ENCODE measurements at places on chromosomes 3 and 15.

- no peak for DNase-seq
Observed at GRCh38 chr3:172478116-172478515, 29.9 kb upstream of the GHSR start.

DNA sequence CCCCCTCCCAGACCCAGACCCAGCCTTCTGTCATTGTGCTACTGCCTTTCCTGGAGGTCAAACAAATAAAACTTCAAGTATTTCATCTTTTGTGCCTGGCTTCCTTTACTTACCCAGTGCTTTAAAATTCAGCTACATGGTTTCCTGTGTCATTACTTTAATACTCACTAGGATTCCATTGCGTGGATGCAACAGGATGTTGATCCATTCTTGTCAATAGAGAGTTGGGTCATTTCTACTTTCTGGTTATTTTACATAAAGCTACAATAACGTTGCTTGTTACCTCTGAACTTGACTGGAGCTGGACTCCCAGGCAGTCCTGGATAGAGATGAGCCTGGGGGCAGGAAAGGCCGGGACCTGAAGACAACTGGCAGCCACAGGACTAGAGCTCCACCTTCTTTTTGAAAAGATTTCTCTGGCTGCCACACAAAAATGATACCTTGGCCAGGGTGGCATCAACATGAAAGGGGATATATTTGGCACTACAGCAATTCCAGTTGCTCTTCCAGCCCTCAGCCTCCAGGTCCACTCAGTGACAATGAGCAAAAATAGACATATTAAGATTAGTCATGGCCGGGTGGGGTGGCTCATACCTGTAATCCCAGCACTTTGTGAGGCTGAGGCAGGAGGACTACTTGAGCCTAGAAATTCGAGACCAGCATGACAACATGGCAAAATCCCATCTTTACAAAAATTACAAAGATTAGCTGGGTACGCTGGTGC lies 23.3 kb upstream of the HEG1 start:
- DNase-seq: no peak

DNA sequence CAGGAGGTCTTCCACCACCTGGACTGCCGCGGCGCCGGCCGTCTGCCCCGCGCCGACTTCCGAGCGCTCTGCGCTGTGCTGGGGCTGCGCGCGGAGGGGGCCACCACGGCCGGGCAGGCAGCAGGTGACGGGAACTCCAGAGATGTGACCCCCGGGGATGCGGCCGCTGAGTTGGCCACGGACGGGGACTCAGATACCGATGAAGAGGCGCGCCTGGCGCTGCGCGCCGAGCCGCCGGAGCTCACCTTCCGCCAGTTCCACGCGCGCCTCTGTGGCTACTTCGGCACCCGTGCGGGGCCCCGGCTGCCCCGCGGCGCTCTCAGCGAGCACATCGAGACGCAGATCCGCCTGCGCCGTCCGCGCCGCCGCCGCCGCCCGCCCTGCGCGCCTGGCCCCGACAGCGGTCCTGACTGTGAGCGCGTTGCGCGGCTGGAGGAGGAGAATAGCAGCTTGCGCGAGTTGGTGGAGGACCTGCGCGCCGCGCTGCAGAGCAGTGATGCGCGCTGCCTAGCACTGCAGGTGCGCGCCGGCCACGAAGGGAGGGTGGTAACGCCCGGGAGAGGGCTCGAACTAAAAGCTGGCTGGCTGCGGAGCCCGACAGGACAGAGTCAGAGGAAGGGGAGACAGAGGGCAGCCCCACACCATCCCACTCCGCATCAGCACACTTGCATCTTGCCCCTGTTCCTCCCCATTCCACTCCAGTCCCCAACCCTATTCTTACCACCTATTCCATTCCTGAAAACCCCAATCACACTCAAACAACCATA lies 885 bp downstream of the EFCC1 start:
- DNase-seq: no peak

- no peak for DNase-seq
Observed at GRCh38 chr15:69782809-69783208, 314.9 kb downstream of the TLE3 start.

DNA sequence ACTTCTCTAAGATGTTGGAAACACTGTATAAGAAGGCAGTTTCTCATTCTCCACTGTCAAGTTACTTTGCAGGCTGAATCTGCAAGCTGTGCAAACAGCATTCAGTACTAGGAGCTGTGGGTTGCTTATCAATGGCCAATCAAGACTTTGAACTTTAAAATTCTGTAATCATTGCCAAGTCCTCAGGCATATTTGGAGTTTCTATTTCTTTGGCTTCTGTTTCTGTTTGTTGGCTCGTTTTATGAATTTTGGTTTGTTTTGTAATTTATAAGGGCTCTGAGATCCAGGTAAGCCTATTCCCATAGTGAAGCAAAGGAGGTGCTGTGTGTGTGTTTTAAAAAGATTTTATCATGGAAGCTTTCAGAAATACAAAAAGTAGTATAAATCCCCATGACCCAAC lies 32.1 kb downstream of the TLNRD1 start:
- DNase-seq: no peak

DNA sequence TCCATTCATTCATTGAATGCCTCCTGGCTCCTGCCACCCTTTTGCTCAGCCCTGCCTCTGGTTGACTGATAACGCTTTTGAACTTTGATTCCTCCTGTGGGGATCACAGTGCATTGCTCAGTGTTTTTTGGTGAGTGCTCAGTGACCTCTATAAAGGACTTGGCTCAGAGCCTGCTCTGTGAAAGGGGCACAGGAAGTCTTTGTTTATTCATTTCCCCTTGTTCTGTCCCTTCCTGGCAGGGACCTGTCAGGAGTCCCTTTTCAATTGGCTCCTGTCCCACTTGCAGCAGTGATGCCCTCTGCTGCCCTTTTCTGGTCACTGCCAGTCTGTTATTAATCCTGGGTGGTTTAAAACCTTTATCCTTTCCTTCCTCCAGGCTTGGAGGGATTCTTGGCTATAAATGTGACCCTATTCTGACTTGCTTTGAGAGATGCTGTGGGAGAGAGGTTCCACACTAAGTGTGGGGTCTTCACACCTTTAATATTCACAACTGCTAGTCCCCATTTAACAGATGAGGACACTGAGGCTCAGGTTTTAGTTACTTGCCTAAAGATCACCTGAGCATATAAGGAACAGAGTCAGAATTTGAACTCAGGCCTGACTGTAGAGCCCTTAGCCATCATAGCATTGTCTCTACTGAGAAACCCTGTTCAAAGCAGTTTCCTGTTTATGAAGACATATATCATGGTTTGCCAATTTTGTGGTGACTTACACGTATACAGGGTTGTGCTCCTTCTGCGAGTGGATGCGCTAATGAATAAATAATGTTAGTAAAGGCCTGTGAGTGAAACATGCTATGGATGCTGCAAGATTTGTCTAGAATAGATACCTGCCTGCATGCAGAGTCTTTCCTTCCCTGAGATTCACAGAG lies 23.2 kb upstream of the TATDN2 start:
- peak; percentile 80 for DNase-seq

- no peak for DNase-seq
Observed at GRCh38 chr3:123475786-123476185, 26.9 kb upstream of the ADCY5 start.

GRCh38 chr15:39192351-39192750 lies 388.5 kb upstream of the THBS1 start:
- no peak for DNase-seq

GRCh38 chr3:50655009-50655830 lies 19.5 kb upstream of the DOCK3 start:
- no peak for DNase-seq

- DNase-seq: no peak
Observed at GRCh38 chr15:26639966-26640365, 132.9 kb downstream of the GABRB3 start.

DNA sequence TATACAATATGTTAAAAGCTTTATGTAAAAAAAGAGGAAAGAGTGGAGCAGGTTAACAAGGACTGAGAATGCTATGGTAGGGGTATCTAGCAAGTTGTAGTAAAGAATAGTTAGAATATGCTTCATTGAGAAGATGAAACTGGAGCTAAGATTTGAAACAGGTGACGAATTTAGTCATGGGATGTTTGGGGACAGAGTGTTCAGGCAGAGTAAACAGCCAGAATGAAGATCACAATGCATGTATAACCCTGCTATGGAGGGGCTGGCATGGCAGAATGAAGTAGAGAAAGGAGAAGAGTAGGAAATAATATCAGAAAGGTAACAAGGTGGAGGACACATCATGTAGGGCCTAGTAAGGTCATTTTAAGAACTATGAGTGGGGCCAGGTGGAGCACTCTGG lies 72.0 kb downstream of the BTD start:
- no peak for DNase-seq

DNA sequence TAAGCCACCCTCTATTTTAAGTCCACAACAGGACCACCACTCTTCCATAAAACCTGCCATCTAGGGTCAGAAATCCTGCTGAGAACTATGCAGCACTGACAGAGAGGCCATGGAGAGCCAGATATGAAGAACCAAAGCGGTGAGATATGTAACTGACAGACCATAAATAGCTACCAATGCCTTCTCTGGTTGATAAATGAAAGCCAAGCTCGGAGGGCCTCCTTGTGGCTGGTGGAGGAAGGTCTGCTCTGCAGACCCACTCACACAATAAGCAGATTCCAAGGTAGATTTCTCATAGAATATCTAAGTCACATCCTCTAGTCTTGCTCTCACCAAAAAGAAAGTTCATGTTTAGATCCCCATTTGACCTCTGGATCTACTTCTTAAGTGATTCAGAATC lies 38.9 kb downstream of the RYK start:
- DNase-seq: no peak

DNA sequence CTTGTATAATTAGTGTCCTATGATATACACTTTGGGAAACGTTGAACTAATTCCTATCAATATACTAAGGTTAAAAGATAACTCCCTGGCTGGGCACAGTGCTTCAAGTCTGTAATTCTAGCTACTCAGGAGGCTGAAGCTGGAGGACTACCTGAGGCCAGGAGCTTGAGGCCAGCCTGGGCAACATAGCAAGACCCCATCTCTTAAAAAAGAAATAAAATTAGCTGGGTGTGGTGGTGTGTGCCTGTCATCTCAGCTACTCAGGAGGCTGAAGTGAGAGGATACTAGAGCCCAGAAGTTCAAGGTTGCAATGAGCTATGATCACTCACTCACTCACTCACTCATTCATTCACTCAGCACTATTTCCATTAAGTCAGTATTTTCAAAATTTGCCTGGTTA lies 55.2 kb downstream of the SLC12A6 start:
- no peak for DNase-seq

GRCh38 chr3:18302517-18302916 lies 122.6 kb downstream of the SATB1 start:
- no peak for DNase-seq

DNA sequence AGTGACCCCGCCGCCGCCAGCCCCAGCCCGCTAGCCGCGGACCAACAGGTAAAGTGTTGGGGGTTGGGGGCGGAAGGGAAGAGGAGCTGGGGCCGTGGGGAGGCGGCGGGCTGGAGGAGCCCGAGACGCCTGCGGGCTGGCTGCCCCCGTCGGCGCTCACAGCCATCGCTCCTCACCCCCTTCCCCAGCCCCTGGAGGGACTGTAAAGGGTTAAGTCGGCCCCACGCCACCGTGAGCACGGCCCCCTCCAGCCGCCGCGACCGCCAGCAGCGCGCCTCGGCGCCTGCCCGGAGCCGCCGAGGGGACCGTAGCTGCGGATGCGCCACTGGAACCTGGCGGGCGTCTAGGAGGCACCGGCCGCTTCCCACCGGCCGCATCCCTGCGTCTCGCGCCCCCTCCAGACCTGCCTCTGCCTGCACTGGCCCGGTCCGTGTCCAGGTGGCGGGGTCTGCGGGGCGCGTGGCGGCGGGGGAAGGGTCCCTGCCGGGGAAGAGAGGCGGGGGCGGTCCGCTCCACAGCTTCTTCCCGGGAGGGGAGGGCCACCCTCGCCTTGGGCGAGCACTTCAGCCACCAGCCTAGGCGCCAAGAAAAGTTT lies 522 bp downstream of the MED12L start:
- DNase-seq: peak; percentile 61

GRCh38 chr15:94451466-94451865 lies 220.1 kb downstream of the MCTP2 start:
- DNase-seq: no peak

GRCh38 chr3:15496341-15496664 lies 25.2 kb downstream of the COLQ start:
- DNase-seq: no peak

DNA sequence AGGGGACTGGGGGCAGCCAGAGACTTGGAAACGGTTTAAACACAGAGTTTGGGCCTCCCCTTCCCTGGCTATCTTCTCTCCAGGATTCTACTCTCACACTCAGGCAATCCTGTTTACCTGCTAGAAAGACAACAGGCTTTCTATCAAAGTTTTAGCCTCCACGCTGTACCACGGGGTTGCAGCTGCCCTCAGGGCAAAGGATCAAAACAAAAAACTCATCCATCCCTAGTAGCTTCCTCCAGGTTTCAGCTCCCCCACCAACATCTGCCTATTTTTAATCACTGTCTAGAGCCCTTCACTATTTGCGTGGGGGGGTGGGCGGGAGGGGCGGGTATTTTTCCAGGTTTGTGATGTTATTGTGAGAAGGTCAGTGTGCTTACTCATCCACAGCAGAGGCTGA lies 286.8 kb upstream of the TRIM42 start:
- no peak for DNase-seq

- no peak for DNase-seq
Observed at GRCh38 chr15:85963262-85963760, 116.4 kb upstream of the AGBL1 start.

GRCh38 chr3:4744405-4745234 lies 234.6 kb upstream of the BHLHE40 start:
- DNase-seq: no peak

DNA sequence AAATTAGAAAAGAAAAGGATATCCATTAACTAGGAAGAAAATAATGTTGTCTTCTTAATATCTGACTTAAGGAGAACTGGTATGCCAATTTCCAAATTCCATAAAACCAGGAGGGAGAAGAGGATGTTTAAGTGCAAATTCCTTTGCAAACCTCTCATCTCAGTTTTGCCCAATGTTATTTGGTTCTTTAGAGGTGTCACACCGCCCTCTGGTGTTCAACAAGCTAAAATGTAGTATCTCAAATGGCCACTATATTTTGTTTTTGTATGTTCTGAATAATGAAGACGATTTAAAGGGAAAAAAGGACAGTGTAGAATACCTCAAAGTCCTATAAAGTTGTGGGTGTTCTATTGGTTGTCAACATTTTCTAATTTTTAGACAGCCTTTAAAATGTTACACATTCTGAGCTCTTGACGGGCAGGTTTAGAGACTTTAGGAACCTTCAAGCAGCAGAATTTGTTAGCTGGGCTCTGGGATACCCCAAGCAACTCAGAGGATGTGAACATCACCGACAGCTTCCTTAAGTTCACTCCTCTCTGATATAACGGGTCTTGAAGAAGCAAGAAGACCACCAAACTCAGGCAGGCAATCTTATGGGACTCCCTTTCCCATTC lies 458.3 kb downstream of the MFSD1 start:
- DNase-seq: peak; percentile 60

GRCh38 chr15:82315519-82316246 lies 33.6 kb downstream of the GOLGA6L10 start:
- DNase-seq: peak; percentile 44

- no peak for DNase-seq
Observed at GRCh38 chr3:106249159-106249558, 380.3 kb upstream of the CBLB start.
